Neural crest cell (in vitro differentiated cells): ENCODE measurements at places on chromosomes 2 and 18. TPM values are rescaled to one million over a fixed set of nuclear protein-coding genes. Genes with fewer than 3 reads are reported as not detected.

- no peak for DNase-seq
- H3K4me3 ChIP-seq: no peak overlapping the region
- H3K4me1 ChIP-seq: peaks cover 3% of the 10 kb centered on the region
- H3K27me3 ChIP-seq: no peaks in the 10 kb centered on the region
Measured at GRCh38 chr2:81523344-81523743, 1218.8 kb upstream of the LRRTM1 start.

DNA sequence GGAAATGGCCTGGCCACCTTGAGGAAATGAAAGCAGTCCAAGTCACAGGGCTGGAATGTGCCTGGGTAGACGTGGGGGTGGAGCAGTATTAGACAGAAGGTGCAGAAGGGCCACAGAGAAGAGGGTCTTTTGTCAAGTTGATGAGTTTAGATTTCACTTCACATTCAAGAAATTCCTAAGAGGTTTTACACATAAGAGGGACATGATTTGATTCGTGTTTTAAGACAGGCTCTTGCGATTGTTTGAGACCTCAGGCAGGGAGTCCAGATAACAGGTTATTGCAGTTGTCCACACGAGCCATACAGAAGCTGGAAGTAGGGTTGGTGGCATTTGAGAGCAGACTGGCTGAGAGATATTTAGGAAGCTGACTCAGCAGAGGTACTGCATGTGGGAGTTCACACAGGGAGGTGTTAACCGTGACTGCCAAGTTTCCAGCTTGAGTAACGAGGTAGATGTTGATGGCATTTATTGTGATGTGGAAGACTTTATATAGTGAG lies 64.6 kb downstream of the NEB start:
- no peak overlapping the region for H3K27ac ChIP-seq
- DNase-seq: no peak
- no peak overlapping the region for H3K4me3 ChIP-seq
- H3K36me3 ChIP-seq: no peaks in the 10 kb centered on the region
- H3K27me3 ChIP-seq: no peaks in the 10 kb centered on the region
- no peaks in the 10 kb centered on the region for H3K4me1 ChIP-seq

DNA sequence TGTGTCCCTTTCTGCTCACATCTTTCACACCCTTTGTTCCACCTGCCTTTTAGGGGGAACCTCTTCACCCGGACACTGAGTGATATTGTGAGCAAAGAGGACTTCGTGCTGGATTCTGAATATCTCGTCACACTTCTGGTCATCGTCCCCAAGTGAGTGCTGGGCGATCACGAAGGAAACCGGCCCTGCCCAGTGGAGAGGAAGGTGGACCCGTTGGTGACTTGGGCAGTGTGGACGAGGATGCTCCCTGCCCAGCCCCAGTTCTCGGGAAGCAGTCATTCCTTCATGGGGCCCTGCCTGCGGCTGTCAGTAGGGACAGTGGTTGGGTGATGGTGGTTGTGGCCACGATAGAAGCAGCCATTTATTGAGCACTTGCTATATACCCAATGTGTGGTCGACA lies 40.8 kb downstream of the PDIA6 start:
- H3K27me3 ChIP-seq: no peaks in the 10 kb centered on the region
- no peaks in the 10 kb centered on the region for H3K36me3 ChIP-seq
- H3K27ac ChIP-seq: no peak overlapping the region
- peaks cover 4% of the 10 kb centered on the region for H3K4me1 ChIP-seq
- no peak overlapping the region for H3K4me3 ChIP-seq

GRCh38 chr18:33020877-33021276 lies 248.1 kb upstream of the KLHL14 start:
- no peak overlapping the region for H3K4me3 ChIP-seq
- H3K27ac ChIP-seq: no peak overlapping the region
- DNase-seq: no peak

DNA sequence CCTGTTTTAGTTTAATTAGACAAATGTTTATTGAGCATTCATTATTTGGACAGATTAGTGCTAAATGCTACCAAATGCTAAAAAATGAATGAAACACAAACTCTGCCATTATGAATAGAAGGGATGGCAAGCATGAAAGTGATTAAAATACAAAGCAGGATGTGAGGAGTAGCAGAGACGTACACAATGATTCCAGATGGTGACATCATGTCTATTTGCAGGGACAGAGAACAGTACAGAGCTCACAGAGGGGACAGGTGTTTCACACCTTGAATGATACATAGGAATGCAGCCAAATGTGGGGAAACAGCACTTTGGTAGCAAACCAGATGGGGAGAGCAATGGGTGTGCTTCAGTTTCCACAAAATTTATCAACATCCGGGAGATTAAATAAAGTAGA lies 76.3 kb downstream of the CD226 start:
- no peak for DNase-seq
- H3K4me3 ChIP-seq: no peak overlapping the region
- H3K27me3 ChIP-seq: no peaks in the 10 kb centered on the region
- no peak overlapping the region for H3K27ac ChIP-seq

DNA sequence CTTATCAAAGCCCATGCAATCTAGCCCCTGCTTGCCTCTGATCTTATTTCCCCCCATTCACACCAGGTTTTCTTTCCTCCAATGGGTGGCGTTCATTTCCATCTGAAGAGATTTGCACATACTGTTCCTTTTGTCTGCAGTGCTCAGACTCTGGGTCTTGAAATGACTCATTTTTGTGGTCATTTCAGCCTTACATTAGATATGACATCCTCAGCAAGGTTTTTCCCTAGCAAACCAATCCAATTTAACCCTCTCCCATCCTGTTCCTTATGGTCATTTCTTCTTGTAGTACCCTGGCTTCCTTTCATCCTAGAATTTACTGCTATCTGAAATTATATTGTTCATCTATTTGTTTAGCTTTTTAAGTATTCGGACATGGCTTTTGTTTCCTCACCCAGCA lies 42.5 kb upstream of the SCN1A start:
- no peak overlapping the region for H3K27ac ChIP-seq
- DNase-seq: no peak
- no peaks in the 10 kb centered on the region for H3K27me3 ChIP-seq
- H3K4me3 ChIP-seq: no peak overlapping the region

DNA sequence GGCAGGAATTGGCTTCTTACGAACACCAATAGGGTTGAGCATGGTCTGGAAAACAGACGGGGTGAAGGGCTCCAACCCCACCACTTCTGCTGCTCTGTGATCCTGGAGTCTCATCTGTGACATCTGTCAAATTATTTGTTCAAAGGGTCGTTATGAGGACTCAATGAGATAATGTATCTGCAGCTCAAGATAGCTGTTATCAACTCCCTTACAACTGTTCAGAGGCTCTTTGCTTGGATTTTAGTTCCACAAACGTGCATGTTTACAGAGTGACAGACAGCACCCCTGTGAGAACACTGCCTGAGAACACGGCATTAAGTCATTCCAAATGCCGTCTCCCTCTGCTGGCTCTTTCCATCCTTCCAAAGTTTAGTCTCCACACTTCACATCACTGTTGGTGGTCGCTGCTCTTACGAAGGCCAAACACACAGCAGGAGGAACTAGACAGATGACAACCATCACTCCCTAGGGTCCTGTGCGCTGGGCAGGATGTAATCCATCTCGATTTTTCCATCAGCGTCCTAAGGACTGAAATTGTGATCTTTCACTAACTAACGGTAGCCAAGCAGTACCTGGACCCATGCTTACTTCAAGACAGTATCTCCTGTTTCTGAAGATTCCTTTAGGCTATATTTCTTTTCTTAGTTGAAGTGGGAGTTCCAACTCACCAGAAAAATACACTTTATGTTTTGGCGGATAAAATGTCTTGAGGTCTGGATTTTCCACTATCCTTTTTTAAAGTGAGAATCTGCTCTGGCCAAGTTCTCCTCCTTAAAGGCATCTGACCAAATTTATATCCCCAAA lies 220.3 kb downstream of the ANAPC1 start:
- no peaks in the 10 kb centered on the region for H3K27me3 ChIP-seq
- H3K4me1 ChIP-seq: no peaks in the 10 kb centered on the region
- H3K4me3 ChIP-seq: no peak overlapping the region
- no peak overlapping the region for H3K27ac ChIP-seq
- H3K36me3 ChIP-seq: peaks cover 4% of the 10 kb centered on the region
- no peak for DNase-seq

DNA sequence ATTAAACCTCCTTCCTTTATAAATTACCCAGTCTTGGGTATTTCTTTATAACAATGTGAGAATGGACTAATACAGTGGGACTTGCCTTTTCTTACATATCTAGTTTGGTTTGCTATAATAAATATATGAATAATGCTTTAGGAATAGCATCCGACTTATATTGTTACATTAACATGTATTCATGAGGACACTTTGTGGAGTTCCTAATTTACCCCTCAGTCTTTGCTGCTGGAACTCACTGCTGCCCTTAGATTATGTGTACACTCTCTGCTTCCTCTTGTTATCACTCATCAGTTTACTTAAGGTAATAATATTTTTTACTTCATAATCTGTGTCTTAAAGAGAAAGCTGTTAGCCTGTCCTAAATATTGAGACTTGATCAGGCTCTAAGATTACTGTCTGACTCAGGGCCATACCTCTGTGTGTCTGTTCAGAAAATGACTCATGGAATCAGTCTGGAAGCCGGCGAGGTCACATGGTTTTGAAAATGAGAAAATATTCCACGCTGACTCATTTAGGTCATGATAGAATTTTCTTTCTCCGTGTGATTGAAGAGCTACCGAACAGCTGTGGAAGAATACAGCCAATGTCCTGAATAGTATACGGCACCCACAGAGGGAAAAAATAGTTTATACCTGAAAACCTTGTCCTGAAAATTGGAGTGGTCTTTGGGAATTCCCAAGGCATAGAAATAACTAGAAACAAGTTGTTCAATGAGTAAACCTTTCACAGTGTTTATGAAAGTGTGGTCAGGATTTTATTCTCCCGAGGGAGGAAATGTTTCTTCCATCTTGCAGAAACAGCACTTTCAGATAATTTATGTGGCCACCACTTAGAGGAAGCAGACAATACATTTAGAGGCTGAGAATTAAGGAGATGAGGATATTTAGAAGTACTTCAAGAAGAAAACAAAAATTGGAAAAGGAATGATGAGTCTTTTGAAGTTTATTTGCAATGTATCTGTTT lies 156.4 kb downstream of the DSEL start:
- no peak for DNase-seq
- H3K4me3 ChIP-seq: no peak overlapping the region
- H3K27me3 ChIP-seq: no peaks in the 10 kb centered on the region

- no peaks in the 10 kb centered on the region for H3K36me3 ChIP-seq
Measured at GRCh38 chr2:178211943-178212342, 17.6 kb downstream of the OSBPL6 start.

DNA sequence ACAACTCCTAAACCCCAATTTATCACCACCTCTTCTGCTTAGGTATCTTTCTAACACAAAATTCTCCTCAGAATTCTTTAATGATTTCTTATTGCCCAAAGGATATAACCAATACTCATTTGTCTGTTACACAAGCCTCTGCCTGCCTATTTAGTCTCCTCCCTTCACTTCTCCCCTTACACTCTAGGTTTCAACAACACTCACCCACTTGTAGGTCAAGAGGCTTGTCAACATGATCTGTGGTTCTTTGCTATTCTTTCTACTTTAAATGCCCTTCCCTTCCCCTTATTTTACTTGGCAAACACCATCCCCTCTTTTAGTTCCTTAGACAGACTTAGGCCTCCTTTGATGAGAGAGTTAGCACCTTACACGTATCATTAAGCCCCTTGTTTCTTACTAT lies 69.0 kb upstream of the C2orf15 start:
- H3K4me3 ChIP-seq: no peak overlapping the region
- H3K27ac ChIP-seq: no peak overlapping the region
- no peaks in the 10 kb centered on the region for H3K27me3 ChIP-seq
- no peaks in the 10 kb centered on the region for H3K4me1 ChIP-seq

- no peaks in the 10 kb centered on the region for H3K27me3 ChIP-seq
- no peak overlapping the region for H3K4me3 ChIP-seq
- H3K36me3 ChIP-seq: peaks cover 28% of the 10 kb centered on the region
- no peak overlapping the region for H3K27ac ChIP-seq
- no peak for DNase-seq
Measured at GRCh38 chr2:231286964-231287363, 88.5 kb downstream of the ARMC9 start.

DNA sequence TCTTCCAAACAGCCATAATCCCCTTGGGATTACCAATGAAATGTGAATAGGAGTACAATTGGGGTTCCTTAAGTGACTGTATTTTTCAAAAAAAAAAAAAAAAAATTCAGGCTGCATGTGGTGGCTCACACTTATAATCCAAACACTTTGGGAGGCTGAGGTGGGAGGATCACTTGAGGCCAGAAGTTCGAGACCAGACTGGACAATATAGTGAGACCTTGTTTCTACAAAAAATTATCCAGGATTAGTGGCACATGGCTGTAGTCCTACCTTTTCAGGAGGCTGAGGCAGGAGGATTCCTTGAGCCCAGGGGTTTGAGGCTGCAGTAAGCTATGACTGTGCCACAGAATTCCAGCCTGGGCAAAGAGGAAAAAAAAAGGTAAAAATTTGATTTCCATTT lies 189.6 kb upstream of the GATA6 start:
- peaks cover 13% of the 10 kb centered on the region for H3K4me1 ChIP-seq
- no peaks in the 10 kb centered on the region for H3K36me3 ChIP-seq
- H3K27me3 ChIP-seq: no peaks in the 10 kb centered on the region
- DNase-seq: no peak

DNA sequence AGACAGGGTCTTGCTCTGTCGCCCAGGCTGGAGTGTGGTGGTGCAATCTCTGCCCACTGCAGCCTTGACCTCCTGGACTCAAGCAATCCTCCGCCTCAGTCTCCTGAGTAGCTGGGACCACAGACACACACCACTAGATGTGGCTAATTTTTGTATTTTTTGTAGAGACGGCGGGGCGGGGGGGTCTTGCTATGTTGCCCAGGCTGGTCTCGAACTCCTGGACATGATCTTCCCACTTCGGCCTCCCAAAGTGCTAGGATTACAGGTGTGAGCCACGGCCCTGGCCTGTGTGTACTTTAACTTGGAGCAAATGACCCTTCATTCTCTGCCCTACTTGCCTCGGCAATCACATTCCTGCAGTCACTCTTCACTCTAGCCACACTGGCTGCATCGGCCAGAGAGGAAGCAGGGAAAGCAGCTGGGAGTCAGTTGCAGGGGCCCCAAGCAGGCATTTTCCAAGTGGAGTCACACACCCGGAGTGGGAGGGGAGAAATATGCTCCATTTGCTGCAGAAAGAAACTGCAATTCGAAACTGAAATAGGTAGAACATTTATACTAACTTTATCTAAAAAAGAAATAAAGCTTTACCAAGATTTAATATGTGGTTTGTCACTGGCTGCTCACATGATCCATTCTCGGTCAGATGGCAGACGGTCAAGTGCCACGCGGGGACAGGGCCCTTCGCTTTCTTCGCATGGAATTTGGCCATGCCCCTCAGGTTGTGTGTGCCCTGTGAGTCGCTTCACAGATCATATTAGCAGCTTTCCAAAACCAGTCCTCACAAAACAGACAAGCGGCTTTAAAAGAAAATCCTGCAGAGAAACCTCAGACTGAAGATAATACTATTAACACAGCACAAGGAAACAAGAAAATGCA lies 37.1 kb downstream of the FAM161A start:
- no peaks in the 10 kb centered on the region for H3K27me3 ChIP-seq
- no peak overlapping the region for H3K4me3 ChIP-seq
- no peaks in the 10 kb centered on the region for H3K36me3 ChIP-seq
- H3K27ac ChIP-seq: no peak overlapping the region
- DNase-seq: no peak
- no peaks in the 10 kb centered on the region for H3K4me1 ChIP-seq

Gene SLC5A7
- 2.7 and 3.0 TPM in 2 replicates for total RNA-seq

Gene SNRPD1
- total RNA-seq: 156 and 167 TPM in 2 replicates

Gene RGPD8
- total RNA-seq: 4.3 and 4.8 TPM in 2 replicates

Gene TUBA3D
- total RNA-seq: not detected in 2 replicates

Gene KIAA2012
- 0.07 and 0.34 TPM in 2 replicates for total RNA-seq

Gene AMER3
- 1.3 and 1.4 TPM in 2 replicates for total RNA-seq

Gene SIX2
- 0.14 TPM in 1 of 2 replicates, not detected in the other for total RNA-seq

Gene CAVIN2
- total RNA-seq: not detected in 2 replicates

Gene CRYGD
- total RNA-seq: not detected in 2 replicates
